ENCODE measurements at places on chromosomes 3 and 15.
A peak's percentile ranks its signal among the peaks of the same experiment; 100 is the strongest.

DNA sequence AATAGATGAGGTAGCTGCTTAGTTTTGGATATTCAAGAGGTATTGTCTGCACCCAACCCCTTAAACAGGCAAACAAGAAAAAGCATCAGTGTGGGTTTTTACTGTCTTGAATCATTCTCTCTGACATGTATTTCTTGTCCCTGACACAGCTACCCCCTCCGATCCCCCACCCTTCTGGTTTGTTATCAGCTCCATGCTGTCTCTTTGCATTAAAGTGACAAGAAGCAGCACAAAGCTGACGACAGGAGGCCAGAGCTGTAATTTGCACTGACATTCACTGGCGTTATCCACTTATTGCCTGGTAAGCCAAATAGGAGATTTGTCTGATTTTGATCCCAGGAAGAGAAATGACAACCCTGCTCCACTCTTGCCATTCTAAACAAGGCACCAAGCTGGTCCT, 83.3 kb upstream of the SNRK start:
- no peak for DNase-seq

DNA sequence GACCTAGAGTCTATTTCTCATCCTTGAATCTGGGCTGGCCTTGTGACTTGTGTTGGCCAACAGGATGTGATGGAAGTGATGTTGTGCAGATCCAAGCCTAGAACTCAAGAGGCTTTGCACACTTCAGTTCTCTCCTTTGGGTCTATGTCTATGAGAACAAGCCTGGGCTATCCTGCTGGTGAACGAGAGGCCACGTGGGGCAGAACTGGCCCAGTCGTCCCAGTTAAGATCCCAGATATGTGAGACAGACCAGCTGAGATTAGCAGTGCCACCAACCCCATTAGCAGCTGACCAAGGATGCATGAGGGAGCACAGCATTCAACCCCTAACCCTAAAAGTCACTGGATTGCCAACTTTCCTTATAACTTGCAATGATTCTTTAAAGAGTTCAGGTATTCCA, 99.7 kb downstream of the CTNNB1 start:
- DNase-seq, result no peak

- peak; percentile 36 for DNase-seq
Observed at GRCh38 chr15:80152896-80153876, at the start of gene FAH. TSS of gene FAH (plus strand) at chr15:80152999. CDS start at chr15:80153055, 56 bp downstream.

DNA sequence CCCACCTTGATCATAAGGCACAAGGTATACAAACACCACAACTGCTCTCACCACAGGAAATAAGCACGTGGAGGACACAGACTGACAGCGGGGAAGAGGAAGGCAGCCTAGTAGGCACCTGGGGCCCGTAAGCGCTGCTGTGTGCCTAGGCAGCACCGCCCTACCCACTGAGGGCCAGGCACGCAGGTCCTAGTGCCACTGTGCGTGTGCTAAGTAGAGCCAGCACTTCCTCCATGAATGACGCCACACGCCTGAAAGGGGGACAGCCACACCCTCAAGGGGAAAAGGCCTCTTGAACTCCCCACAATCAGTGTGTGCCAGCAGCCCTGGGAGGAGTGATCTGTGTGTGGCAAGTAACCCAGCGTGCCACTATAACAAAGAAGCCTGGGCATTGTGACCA, 73.0 kb downstream of the ATP1B3 start:
- DNase-seq, result no peak

- DNase-seq, result no peak
Observed at GRCh38 chr3:128376516-128376915, 90.2 kb downstream of the DNAJB8 start.

GRCh38 chr15:88658070-88658965, 19.5 kb downstream of the ISG20 start:
- no peak for DNase-seq

DNA sequence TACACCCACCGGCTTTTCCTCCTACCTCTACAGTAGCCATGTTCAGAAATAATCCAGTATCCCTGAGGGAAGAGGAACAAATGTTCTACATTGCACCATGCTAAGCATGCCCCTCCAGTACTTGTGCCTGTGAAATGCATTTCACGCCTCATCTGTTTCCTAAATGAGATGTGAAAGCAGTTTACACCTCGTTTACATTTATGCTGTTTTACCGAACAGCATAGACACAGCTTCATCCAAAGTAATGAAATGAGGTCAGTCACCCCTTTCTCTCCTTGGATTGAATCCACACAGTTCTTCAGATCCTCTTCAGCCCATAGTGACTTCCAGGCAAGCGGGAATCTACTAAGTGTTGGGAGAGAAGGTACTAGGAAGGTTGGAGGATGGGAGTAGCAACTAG, 514.3 kb downstream of the PDCD6IP start:
- no peak for DNase-seq

- no peak for DNase-seq
Observed at GRCh38 chr3:11116336-11117059, 37.8 kb upstream of the HRH1 start.

DNA sequence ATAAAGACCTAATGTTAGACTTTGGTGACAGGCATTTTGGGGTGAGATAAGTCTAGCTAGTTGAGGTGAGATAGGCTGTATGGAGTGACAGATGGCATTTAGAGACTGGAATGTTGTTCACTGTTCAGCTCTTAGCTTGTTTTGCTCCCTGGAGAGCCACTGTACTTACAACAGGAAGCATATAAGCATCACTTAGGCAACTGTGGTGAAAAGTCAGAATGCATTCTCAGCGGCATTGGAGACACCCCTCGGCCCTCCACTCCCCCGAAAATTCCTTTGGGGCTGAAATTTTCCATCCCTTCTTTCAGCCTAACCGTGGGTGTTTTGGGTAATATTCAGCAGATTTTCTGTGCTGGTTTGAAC, 73.4 kb downstream of the SLCO3A1 start:
- no peak for DNase-seq

GRCh38 chr15:83016906-83017305, 5.5 kb upstream of the C15orf40 start:
- no peak for DNase-seq

GRCh38 chr3:187325632-187326031, 34.1 kb upstream of the MASP1 start:
- no peak for DNase-seq

- DNase-seq, result no peak
Observed at GRCh38 chr3:53812434-53812833, 33.8 kb downstream of the CHDH start.

DNA sequence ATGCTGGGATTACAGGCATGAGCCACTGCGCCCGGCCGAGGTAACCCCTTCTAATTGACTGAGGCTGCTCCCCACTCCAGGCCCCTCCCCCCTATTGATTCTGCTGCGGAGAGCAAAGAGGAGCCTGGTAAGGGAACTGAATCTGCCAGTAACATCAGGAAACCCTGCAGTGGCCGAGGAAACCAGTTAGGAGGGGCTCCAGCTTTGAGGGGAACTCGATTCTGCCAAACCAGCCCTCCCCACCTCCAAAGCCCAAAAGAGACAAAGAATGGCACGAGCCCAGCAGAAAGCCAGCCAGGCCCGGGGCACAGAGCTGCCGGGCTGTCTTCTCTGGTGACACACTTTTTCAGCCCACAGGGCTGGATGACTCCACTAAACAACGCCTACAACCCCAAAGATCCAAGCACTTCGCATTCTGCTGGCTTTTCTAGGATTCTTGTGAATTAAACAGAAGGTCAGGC, 15.0 kb upstream of the ACAD9 start:
- DNase-seq, result no peak

- no peak for DNase-seq
Observed at GRCh38 chr3:157061265-157061664, 98.7 kb downstream of the CCNL1 start.

GRCh38 chr3:106126846-106127235, 258.0 kb upstream of the CBLB start:
- no peak for DNase-seq

DNA sequence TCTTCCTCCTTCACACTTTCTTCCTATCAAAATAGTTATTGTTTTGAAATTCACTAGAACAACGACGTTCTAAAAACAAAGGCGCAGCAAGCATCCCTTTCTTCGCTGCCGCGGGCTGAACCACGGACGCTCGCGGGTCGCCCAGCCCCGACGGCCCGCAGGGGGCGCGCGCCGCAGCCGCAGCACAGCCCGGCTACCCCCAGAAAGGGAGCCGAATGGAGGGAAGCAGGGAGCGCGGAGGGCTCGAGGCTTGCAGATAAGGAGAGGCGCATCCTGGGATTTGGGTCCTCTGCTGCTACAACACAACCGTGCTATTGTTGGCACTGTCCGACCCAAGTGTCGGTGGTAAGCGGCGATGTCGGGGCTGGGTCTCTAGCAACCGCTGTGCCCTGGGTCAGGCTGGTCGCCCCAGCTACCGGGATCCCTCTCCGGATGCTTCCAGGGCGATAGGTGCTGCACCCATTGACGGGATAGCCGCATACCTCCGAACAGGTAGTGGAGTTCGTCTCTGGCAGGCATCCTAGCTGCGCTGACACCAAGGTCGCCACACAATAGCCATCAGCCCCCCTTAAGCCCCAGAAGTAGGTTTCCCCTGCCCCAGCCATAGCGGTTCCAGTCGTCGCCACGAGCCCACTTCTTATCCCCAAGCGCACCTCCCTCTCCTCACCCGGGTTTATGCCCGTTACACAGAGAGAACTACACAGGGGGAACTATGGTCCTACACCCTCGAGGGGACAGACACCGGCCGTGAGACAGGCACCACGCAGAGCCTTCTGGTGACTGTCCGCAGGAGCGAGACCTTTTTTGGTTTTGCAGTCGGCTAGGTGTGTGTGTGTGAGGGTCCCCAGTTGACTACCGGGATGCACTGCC, 6.0 kb downstream of the ONECUT1 start:
- DNase-seq, result no peak

GRCh38 chr3:28050885-28051284, 190.5 kb upstream of the CMC1 start:
- no peak for DNase-seq

DNA sequence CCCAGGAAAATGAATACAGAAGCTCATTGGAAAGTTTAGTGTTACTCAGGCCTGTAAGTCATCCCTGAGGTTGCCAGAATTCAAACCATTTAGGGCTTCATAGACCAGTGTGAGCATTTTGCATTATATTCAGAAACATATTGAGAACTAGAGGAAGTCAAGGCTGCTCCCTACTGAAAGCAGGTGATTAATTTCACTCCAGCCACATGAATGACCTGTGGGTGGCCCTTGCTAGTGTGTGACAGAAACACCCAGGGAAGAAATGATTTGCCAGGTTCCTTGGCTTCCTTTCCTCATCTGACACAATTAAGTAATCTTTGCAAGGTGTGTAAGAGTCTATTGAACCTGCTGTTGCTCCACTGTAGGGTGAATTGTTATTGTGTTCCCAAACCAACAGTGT, 61.8 kb downstream of the GAP43 start:
- no peak for DNase-seq

DNA sequence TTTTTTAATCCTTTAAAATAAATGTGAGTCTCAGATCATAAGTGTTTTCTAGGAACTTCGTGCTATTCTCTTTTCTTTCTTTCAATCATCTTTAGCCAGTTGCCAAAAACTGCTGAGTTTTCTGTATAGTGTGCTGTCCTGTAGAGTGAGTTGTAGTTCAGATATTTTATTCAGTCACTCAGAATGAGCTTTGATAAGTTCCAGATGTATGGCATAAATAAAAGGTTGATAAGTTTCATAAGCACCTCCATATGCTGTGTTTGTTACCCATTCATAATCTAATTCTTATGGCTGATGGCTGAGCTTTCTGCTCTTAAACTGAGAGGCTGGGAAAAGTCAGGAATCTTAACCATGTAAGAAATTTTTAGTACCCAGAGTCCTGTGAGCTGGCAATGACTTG, 59.3 kb upstream of the COL6A6 start:
- no peak for DNase-seq

DNA sequence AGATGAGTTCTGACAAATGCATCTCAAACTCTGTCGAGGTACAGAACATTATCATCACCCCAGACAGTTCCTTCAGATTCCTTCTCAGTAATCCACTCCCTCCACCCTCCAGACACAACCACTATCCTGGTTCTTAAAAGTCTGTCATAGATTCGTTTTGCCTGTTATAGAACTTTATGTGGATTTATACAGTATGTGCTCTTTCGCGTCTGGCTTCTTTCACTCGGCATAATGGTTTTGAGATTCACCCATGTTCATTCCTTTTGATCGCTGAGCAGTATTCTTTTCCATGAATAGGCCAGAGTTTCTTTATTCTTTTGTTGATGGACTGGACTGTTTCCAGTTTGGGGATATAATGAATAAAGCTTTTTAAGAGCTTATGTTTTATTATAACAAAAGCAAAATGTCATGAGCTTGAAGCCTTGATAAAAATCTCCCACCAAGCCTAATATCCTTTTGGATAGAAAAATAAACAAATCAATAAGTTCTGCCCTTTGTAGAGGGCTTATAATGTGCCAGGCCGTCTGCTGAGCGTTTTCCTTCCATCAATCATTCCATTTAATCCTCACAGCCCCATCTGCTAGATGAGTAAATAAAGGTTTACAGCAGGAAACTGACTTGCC, 21.3 kb upstream of the RFTN1 start:
- no peak for DNase-seq

DNA sequence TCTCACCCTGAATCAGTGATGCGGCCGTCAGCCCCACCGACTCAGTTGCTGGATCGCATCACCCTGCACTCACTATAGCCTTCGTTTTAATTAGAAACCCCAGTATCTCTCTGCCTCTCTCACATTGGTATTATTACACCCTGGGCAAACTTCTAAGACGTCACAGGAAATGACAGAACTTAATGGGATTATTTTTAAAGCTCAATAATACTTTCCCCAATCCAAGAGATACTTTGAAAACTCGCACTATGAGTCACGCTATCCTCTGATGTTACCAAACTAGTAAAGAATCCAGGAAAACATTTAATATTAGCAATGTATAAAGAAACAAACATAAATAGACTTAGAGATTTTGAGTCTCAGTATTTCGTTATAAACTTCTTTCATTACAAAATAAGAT, 36.6 kb downstream of the RUBCN start:
- DNase-seq, result no peak

DNA sequence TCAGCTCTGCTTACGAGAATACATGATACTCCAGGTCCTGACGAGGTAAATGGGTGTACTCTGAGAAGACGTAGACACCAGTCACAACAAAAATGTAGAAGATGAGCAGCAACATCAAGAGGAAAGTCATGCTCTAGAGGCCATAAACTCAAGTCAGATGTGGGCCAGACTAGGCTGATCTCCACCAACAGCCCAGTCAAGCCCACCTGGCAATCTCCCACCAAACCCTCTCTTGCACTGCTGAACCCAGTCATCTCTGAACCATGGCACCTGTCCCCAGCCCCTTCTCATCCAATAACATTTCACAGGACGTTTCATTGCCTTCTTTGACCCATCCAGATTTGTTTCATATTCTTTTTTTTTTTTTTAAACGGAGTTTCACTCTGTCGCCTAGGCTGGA, 10.8 kb upstream of the PDIA3 start:
- DNase-seq, result no peak

GRCh38 chr15:76978522-76979330, 16.2 kb upstream of the PSTPIP1 start:
- DNase-seq, result no peak

DNA sequence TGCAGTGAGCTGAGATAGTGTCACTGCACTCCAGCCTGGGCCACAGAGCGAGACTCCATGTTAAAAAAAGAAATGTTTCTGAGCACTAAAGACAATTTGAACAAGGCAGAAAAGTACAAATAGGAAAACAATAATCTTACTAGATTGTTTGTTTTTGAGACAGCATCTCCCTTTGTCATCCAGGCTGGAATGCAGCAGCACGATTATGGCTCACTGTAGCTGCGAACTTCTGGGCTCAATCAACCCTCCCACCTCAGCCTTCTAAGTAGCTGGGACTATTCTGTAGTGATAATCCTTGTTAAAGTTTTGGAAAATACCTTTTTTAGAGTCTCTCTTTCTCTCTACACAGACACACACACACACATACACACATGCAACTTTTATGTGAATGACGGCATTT, 107.1 kb downstream of the LPP start:
- DNase-seq, result no peak
